ENCODE measurements at places on chromosomes 3 and 15.
A peak's percentile ranks its signal among the peaks of the same experiment; 100 is the strongest.

DNA sequence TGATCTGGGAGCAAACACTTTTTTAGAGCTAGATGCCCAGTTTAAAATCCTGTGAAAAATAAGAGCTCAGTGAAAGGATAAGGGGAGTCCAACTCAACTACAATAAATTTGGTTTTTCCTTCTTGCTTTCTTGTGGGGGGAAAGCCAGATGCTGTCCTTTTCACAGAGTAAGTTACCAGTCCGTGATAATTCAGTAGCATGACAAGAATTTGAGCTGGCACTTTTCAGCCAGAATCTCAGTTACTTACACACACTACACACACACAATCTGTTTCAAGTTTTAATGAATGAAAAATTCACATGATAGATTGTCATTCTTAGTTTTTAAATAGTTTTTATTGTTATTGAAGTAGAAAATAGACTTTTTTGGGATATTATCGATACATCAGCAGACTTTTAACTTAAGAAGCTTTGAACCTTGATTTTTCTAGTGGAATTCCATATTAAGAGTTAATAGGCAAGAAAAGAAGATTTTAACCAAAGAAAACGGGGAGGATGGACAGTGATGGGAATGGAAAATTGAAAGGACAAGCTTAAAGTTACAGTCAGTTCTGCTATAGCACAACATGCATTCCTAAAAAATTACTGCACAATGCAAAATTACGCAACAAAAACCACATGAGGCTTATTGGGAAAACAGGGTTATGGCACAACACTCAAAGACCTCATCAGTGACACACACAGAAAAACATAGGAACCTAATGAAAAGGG lies 47.0 kb downstream of the PSMD6 start:
- no peak for DNase-seq

DNA sequence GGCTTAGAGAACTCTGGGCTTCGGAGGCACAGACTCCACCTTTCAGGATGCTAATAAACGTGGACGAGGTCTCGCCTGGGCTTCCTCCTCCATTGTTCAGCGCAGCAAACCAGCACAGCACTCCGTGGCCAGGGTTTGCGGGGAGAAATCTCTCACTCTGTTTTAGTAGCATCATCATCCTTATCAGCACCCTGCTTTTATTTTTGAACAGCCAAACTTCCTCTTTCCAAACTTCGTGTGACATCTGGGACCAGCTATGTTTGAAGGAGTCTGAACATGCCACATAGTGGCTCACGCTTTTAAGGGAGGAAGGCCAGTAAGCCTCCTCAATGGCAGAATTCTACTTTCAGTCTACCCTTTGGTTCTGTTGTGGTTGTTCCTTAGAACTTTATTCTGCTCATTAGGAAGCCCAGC lies 149.0 kb downstream of the PGPEP1L start:
- no peak for DNase-seq

- no peak for DNase-seq
These were observed 131.1 kb downstream of the PYDC2 start for GRCh38 chr3:191592105-191592504.

DNA sequence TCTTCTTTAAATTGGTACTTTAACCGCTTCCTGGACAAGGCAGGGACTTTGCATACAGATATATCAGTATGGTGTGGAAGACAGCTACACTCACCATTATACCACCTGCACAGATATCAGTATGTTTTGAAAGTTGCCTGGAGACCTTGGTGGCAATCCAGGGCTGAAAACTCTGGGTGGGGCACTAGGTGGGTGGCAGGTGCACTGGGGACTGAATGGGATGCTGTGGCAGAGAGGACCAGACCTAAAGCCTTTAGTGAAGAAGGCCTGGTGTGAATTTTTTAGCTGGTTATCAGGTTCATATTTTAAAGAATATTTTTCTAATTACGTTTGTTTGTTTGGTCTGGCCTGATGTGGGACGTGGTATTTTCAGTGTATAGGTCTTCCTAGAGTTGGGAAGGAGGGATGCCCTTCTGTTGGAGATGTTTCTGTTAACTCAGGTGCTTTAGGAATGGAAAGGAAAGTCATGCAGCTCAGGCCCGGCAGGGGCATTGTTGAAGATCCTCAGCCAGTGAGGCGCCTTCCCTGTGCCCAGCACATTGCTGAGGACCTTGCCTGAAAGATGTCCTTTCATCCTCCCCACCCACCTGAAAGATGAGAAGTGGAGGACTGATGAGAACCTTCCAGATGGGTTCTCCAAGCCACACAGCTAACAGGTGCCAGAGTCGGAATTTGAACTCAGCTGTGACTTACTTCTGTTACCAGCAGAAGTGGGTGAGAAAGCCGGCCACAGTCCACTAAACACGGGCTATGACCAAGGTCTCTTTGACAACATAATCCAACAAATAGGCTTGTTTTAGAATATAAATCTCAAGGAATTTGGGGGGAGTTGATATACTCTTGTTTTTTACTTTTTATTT lies 77.3 kb downstream of the APBA2 start:
- no peak for DNase-seq

- DNase-seq, result no peak
These were observed 31.3 kb upstream of the ST3GAL6 start for GRCh38 chr3:98731720-98732285.

DNA sequence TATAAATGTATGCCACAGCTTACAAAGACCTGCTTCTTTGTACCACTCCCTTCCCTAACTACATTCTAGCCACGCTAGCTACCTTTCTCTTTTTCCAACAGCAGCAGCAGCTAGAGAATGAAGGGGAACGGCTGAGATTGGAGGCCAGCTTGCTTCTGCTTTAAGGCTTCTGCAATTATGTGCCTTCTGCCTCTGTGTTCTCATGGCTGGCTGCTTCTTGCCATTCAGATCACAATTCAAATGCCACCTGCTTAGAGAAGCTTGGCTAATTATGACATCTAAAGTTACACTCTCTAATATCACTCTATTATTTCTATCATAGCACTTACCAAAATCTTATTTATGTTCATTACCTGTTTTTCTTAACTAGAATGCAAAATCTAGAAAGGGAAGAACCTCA lies 95.2 kb downstream of the RYK start:
- no peak for DNase-seq

GRCh38 chr3:31137718-31138465 lies 243.4 kb upstream of the GADL1 start:
- DNase-seq, result no peak

DNA sequence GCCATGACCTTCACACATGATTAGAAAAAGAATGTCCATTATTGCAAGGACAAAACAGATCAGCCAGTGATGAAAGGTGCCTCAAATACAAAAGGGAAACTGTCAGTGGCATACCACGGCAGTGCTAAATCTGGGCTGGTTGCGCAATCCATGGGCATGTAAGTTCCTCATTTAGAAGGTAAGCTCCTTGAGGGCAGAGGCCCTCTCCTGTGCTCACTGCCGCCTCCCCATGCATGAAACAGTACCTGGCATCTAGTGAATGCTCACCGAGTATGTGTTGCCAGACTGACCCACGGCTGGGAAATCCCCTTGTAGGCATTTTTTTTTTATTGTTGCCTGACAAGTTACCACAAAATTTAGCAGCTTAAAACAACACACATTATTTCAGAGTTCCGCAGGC lies 312.1 kb upstream of the CHRM5 start:
- no peak for DNase-seq

GRCh38 chr3:38090453-38090852 lies 46.5 kb downstream of the ACAA1 start:
- no peak for DNase-seq

GRCh38 chr3:55091381-55092225 lies 163.7 kb upstream of the LRTM1 start:
- DNase-seq, result no peak

- DNase-seq, result no peak
These were observed 180.4 kb downstream of the GOLGA8K start for GRCh38 chr15:32222716-32223115.

- DNase-seq, result no peak
These were observed 218.8 kb downstream of the UBE2E2 start for GRCh38 chr3:23421811-23422516.

GRCh38 chr3:111846717-111847116 lies 12.3 kb upstream of the PHLDB2 start:
- DNase-seq, result no peak

- DNase-seq, result no peak
These were observed 320.2 kb upstream of the TBC1D5 start for GRCh38 chr3:18062657-18063025.

GRCh38 chr3:186849374-186849975 lies 7.0 kb downstream of the ADIPOQ start:
- DNase-seq, result no peak

- no peak for DNase-seq
These were observed 48.7 kb downstream of the CNOT10 start for GRCh38 chr3:32733631-32734229.

GRCh38 chr3:194632809-194633348 lies 340 bp downstream of the TMEM44 start:
- DNase-seq, result no peak

- peak; percentile 20 for DNase-seq
These were observed 4.6 kb upstream of the EPB42 start for GRCh38 chr15:43225201-43225949.

DNA sequence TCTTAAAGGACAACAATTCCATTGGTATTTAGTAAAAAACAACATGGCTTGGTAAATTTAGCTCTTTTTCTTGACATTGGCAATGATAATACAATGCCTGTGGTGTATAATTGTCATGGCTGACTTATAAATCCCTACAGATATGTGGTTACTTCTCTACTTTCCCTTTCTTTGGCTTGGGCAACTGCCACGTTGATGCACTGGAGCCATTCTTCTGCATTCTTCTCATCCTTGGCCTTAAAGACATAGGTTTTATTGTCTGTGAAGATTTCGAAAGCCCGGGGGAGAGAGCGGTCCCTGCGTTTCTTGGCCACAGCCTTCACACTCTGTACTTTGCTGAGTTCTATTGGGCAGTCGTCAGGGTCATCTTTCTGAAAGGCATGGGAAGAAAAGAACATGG lies 101.1 kb upstream of the CCNL1 start:
- no peak for DNase-seq

- DNase-seq, result no peak
These were observed 327.3 kb upstream of the TLE3 start for GRCh38 chr15:70424937-70425411.

DNA sequence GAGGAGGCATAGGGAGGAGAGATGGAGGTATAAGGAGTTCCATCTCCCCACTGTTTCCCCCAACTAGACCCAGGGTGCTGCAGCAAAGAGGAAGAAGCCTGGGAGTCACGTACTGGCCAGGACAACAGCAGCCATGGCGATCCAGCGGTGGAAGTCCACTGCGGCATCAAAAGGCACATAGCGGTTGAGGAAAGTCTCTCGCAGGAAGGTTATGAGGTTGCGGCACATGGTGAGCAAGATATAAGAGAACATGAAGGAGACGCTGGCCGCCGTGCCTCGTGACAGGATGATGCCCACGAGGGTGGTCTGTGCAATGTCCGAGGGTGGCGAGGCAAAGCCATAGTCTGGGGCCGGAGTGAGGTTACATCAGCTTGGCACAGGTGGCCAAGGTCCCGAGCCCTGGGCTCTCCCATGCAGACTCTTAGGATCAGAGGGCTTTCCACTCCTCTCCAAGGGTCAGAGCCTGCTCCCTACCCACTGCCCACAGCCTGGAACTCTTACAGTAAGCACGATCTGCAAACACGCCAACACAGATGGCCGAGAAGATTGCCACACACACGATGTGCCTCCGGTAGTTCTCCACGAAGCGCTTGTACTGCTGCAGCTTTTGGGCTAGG lies 14.3 kb downstream of the DUOX2 start:
- no peak for DNase-seq

DNA sequence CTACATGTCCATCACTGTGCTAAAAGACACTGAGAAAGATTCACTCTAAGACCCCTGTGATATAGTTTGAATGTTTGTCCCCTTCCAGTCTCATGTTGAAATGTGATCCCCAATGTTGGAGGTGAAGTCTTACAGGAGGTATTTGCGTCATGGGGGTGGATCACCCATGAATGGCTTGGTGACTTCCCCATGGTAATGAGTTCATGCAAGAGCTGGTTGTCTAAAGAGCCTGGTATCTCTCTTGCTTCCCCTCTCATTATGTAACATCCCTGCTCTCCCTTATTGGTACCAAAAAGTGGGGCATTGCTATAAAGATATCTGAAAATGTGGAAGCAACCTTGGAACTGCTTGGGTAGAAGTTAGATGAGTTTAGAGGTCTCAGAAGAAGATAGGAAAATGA lies 32.2 kb upstream of the FAM174B start:
- DNase-seq, result no peak

DNA sequence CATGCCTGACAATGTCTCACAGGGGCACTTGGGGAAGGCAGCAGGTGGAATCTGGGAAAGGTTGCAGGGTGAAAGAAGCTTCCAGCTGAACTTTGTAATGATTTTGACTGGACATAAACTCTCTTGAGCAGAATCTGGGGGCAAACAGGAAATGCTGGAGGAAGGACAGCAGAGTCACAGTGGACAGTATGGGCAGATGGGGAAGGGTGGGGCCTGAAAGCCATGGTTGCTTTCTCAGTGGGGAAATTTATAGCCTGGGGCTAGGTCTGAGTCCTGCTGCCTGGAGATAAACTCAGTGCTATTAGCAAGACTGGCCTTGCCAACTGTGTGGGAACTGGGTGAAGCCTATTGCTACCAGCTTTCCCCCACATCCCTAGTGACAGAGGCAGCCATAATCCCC lies 203.2 kb downstream of the OSBPL10 start:
- no peak for DNase-seq

DNA sequence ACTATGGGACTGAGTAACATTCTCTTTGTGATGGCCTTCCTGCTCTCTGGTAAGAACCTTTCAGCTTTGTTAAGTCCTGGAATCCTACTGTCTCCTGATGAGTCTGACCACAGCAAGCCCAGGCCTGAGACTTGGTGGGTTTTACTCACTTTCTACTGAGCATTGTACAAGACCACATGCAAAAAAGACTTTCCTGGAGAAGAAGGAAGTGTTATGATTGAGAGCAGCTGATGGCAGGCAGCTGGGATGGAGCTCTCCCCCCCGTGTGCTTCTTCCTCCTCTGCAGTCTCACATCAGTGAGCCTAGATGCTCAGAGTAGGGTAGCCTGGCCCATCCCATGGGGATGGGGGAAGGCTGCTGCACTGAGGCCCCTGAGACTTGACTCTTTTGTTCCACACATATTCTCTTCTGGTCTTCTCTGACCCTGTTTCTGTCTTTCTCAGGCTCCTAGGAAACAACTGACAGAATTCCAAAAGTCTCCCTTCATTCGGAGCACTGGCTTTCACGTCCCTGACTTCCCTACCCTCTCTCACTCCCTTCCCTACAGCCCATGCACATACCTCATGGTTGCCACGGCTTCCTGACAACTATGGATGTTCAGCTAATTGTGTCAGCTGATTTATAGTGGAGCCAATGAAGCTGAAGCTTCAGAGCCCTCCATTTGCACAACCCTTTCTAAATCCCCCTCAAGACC lies 36.6 kb downstream of the CD86 start:
- no peak for DNase-seq
